ENCODE measurements at places on chromosomes 7 and 10.

DNA sequence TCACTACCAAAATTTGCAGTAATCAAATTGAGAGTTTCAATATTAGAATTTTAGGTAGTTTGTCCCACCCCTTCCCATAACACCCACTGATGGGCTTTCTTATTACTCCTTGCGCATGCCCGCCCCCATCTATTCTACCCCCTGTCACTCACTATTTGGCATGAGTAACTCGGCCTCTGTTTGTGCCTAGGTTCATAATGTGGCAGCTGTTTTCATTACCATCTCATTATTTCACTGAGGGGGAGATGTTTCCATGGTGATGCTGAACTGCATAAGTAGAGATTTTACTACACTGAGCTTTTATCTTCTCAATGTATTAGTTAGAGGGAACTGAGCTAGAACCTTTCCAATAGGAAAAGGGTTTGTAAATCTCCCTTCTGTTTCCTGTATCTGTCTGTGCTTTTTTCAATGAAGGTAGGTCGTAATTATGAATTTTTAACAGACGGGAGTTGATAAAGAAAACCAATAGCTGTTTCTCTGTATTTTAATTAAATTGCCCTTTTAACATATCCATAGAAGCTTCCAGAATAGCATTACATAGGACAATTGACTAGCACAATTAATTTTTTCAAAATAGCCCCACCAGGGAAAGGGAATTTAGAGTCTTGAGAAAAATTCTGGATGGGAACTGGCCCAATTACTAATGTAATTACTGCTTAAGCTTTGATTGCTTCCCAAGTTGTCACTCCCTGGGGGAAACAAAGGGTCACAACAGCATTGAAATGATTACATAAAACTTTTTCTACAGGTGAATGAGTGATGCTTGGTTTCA, 33.4 kb downstream of the PRPS1L1 start:
- DNase-seq, result no peak

DNA sequence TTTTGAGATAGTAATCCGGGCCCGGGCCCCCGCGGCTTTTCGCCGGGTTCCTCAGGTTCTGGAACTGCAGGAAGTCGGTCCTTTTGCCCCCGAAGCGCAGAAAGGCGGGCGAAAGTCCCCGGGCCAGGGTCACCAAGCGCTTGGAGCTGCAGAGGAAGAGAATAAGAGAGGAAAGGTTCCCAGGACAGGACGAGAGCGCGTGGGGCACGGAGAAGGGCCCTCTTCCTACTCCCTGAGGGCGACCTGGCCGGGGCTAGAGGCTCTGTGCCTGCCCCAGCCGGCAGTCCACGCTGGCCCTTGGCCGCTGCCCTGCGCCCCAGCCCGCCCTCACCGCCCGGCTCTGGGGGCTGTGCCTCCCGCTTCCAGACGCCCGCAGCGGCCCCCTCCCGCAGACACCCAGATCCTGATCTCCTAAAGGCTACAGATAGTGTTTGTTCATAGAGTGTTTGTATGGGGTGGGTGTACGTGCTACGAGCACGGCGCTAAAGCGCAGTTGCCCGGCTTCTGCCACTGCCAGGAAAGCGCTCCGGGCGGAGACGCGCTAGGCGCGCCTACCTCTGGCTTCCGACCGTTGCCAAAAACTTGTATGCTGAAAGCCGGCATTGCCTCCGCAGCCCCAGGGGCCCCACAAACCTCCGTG, 3.2 kb downstream of the HPSE2 start:
- no peak for DNase-seq

DNA sequence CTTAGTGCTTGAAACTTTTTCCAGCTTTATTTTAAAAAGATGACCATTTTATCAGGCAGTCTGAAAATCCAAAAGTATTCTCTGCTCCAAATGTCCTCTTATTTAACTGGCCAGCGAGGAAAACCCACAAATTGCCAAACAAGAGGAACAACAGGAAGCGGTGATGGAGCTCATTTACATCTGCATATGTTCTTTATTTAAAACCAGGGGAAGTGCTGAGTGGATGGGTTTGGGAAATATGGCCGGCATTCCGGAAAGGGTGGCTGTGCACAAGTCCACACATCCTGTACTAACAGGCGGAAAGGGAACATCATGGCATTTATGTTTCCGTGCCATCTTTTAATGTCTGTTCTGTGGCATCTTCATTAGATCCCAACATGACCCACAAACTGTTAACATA, 974.5 kb downstream of the LRMDA start:
- no peak for DNase-seq

DNA sequence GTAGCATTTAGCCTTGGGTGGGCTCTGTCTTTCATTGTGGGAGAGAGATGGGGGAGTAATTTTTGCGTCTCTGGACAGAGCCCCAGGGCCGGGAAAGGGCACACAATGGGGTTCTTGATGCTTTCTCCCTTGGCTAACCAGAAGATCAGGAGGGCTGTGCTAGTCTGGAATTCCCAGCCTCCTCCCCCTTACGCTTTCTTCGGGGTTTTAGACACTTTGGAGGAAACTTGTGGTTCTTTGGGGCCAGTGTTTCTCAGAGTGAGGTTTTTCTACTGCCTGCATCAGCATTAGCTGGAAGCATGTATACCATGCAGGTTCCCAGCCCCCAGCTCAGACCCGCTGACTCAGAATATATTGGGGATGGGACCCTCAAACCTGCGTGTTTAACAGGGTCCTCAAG, 7.0 kb downstream of the NEURL1 start:
- DNase-seq, result no peak

- DNase-seq, result no peak
These were observed 390.0 kb downstream of the ARL4A start for GRCh38 chr7:13077466-13077865.

GRCh38 chr7:139675127-139676125, 102.4 kb downstream of the HIPK2 start:
- DNase-seq, result no peak

GRCh38 chr10:112232670-112233069, 49.1 kb upstream of the GPAM start:
- DNase-seq, result no peak

DNA sequence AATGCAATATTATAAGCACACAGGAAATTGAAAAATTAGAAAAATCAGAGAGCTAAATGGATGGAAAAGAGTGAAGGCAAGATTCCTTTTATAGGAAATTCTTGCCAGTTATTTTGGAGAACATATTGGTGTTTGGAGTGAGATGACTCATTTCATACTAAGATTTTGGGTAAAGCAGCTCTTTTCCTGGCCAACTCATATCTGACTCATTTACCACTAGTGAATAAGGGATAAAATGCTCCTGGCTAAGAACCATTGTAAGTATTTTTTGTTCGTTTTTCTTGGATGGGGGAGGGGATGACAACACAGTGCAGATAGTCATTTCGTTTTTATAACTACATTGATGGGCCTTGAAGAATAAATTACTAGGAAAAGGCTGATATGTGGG, 139.3 kb downstream of the TWIST1 start:
- no peak for DNase-seq

DNA sequence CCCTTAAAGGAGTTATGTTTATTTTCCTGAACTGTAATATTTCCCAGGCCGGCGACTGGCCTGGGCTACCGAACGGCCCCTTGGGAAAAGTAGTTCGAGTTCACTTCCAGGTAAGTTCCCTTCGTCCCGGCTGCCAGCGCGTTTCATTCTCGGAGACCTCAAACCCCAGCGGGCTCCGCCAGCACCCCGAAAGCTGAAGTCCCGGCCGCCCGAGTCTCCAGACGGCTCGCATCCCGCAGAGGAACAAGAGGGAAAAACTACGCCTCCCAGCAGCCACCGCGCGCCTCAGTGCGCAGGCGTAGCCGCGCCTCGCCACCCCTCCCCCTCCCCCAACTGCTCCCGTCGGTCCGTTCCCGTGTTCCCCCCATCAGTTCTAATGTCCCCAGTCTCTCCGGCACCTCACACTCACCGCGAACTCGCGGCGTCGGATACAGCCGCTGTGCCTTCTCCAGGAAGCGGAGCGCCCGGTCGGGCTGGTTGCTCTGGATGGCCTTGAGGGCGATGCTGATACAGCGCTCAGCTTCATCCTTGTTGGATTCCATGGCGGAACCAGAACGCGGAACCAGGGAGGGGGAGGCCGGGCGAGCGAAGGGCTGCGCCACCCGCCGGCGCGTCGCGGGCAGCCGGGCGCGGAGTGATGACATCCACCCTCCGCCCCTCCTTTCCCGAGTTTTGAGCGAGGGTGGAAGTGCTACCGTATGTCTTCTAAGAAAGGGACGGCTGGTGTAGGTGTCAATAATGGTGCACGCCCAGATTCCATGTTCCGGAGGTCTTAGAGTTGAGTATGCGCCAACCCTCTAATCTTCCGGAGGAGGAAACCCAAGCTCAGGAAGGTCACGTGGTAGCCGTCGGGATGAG, at the start of gene DNAJB12:
Gene DNAJB12 (minus strand): TSS at position 564 of the 858 bp plus-strand sequence. CDS start 22 bp downstream, at position 542.
- peak; percentile 97 for DNase-seq

DNA sequence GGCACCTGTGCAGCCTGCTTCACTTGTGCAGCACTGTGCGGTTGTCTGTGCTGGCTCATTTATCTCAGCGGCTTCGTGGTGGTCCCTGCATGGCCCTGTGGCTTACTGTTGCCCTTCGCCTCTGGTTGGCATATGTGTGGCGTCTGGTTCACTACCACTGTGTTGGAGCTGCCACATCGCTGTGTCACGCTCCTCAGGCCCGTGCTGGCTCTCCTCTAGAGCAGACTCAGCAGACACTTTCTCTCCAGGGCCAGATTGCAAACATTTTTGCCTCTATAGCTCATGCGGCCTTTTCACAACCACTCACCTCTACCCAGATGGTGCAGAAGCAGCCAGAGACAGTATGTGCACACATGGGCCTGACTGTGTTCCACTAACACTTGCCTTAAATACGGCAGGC, 37.9 kb downstream of the PPP2R2D start:
- no peak for DNase-seq

DNA sequence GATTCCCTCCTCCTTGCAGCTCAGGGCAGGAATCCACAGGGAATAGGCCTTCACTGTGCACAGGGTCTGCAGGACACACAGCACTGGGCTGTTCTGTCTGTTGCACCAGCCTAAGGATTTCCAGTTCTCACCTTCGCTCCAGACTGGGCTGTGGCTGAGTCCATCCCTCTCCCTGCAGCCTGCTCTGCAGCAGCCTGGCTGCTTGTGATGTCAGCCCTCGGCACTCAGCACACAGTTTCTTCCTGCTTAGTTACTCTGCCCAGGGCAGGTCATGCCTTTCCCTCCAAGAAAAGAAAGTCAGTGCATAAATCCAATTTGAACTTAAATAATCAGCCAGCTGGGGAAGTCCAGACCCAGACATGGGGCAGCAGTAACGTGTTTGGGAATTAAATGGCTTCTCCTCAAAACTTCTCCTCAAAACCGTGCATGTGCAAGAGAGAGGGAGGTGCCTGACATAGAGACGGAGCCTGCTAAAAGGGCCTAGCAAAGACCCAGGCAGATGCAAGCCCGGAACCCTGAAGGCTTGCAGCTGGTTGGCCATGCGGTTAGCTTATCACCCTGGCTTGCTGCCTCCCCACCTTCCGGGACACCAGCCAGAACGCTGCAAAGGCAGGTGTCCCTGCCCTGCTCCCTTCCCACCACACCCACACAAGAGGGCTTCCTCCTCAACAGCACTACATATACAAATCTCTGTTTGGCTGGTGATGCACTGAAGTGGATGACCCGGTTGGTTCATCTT, 10.9 kb upstream of the GDF2 start:
- DNase-seq, result peak; percentile 24

DNA sequence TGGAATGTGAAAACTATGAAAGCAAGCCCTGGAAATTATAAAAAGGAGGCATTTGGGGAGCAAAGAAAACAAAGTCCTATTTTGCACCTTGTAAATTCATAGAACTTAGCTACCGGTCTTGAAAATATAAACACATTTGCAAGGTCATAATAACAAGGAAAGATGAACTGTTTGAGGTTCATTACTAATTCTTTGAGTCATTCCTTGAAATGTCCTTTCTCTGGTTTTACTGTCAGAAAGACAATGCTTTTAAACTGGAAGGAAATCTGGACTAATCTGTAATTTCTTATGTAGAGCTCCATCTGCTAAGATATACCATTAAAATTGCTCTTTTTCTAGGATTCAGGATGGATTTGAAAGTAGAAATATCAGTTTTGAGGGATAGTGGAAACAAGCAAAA, 1.4 kb downstream of the ERLIN1 start:
- no peak for DNase-seq

DNA sequence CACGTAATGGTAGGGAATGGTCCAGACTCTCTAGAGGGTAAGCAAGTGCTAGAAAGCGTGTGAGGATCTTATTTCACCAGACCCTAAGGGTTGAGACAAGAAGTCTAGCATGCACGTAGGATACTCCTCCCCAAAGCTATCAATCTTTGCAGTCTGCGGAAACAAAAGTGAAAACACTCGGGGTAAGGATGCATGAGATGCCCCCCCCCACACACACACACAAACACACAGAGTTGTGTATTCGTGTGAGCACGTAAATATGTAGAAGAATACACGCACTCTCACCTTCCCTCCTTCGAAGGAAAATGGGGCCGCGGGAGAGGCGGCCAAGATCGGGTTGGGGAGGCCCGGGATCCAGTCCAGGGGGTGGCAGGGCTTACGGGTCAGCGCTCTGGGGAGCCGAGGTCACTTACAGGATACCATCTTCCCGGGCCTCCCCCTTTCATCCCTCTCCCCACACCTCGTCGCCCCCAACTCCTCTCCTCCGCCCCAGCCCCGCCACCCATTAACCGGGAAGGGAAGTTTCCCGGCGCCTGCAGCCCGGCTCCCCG, 455 bp downstream of the CUL2 start:
- peak; percentile 28 for DNase-seq

GRCh38 chr10:128614016-128614605, 487.9 kb upstream of the MKI67 start:
- DNase-seq, result no peak

DNA sequence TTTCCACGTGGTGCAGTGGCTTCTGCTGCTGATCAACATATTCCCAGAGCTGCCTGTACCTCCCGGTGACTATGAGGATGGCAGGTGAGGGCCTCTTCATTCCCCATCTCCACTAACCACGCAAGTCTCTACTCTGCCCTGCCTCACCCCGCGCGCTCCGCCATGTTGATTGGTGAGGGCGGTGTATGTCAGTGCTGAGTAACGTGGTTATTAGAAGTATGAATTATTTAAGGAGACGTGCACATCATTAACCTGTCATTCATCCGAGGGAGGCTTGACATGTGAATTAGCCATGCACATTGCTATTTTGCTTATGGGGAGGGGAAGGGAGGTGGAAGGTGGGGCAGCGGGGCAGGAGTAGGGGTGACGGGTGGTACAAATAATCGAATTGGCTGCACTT, 138.6 kb downstream of the SORCS3 start:
- no peak for DNase-seq

DNA sequence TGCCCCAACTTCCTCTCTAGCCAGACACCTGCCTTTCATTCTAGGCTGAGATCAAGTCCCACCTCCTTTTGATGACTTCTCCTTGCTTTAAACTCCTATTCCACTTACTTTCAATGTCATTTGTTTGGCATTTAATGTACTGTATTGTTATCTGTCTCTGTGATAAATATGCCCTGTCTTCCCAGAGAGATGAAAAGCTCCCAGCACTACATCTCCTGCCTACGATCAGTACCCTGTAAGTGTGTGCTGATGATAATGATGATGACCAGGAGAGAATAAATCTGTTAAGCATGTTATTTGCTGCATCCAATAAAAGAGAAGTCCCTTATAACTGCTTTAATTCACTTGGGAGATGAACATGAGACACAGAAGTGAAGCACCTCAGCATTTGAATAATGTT, 367.4 kb upstream of the C7orf33 start:
- DNase-seq, result no peak
